HS-5 (cell line): ENCODE measurements at places on chromosomes 7 and 10.

- no peak for DNase-seq
Observed at GRCh38 chr10:12381536-12382156, 32.3 kb downstream of the CAMK1D start.

DNA sequence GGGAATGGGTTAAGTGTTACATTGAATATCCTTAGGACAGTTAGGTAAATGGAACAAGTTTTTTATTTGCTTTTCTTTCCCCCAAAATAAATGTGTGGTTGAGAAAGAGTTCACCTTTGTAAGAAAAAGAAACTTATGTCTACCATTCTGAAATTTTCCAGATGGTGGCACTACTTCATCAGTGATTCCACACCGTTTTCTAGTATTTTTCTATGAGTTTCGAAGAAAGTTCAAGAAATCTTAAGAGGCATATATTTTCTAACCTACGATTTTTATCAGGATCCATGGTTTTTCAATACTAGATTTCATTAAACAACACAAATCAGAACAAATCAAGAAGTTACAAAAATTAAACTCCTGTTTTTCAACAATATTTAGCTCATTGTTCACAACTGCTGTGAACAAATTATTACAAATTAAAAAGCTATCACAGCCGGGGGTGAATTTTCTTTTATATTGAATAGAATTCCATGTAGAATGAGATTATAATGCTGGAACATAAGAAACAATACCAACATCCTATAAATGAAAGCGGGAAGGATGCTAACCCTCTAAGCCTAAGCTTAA is 163.1 kb upstream of the NPVF start:
- DNase-seq: no peak

GRCh38 chr7:98206451-98207330 is 4.5 kb upstream of the BHLHA15 start:
- no peak for DNase-seq

DNA sequence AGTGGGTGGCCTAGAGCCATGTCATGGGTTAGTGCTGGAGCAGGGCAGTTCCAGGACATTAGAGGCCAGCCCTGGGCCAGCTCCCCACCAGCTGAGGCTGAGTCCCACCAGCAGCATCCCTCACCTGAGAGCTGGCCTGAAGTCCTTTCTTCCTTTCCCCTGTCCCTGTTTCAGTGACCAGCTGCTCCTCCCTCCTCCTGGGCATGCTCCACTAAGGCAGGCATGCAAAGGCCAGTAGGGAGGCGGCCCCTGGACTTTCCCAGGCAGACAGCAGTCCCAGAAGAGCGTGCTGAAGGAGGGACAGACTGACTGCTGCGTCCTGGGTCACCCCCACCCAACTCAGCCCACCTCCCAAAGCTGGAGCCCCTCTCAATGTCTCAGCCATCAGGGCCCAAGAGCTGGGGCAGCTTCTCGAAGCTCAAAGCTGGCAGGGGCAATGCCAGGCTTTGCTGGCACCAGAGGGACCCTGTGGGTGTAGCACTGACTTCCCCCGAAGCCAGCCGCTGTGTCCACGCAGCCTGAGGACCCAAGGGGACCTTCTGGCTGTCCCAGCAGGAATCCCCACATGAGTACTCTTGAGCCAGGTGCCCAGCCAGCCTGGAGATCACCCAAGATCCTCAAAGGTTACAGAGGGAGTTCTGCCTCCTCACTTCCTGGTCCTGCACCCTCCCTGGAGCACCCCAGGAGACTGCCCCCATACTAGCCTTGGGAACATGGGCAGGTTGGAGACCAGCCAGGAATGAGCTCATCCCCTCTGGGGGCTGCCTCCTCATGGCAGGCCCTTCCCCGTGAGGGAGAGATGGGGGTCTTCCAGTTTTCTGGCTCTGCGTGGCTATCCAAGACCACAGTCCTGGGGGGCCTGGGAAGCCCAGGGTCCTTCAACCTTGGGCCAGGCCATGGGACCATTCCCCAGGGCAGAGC is 35.2 kb upstream of the RET start:
- no peak for DNase-seq

GRCh38 chr7:45972629-45973312 is 51.7 kb upstream of the IGFBP3 start:
- DNase-seq: no peak

DNA sequence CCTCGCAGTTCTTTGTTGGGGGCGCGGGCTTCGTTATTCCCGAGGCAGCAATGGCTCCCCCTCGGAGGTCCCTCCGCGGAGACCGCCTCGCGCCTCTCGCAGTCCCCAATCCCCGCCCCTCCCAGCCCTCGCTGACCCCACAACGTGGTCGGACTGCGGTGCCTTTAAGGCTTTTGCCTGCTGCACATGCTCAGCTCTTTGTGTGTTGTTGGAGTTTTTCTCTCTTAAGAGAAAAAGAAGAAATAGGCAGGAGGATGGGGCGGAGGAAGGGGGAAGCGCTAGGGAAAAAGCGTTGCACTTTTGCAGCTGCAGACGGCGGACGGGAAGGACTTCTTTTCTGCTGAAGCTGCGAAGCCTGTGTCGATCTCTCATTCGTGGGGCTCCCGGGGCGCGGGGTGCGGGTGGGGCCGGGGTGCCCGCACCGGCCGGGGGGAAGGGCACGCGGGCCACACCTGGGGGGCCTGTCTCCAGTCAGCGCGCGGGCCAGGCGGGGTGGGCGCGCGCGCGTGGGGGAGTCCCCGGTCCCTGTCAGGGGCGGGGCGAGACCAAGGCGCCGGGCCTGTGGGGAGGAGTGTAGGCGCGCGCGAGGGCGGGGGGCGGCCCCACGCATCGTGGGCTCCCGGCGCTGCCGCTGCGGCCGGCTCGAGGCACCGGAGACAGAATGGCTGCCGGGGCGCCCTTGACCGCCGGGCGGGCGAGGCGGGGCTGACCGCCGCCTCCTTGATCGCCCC is 445 bp upstream of the ATRNL1 start:
- DNase-seq: no peak

GRCh38 chr10:91879515-91880170 is 29.6 kb downstream of the FGFBP3 start:
- no peak for DNase-seq

DNA sequence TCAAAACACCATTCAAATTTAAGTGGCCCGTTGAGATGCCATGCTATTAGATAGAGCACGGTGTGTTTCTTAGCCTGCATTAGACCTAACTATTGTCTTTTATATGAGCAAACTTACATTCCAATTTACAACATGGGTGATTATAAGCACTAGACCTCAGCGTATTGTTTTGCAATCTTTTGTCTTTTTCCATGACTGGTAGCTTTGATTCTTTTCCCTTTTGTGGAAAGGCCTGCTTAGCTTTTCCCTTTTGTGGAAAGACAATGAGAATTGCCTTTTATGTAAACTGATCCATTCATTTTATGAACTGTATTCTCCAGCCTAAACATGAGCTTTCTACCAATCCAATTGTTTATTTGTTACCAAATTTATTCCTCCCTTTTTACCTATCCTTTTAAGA is 823.1 kb downstream of the CCSER2 start:
- no peak for DNase-seq

DNA sequence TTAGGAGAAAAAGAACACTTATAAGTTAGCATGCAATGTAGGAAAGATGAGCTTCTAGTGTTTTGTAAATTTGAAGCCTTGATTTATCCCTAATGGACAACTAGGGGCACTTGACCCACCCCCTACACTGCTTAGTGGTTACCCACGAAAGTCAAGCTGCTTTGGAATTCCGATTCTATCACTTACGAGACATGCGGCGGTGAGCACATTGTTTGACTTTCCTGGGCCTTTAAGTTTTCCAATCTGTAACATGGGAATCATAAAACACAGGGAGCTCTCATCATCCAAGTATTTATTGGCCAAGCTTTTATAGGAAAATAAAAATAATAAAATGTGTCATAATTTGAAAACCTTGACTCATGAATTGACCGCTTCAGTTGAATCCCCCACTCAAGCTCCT is 78.7 kb upstream of the PDK4 start:
- DNase-seq: no peak

- DNase-seq: no peak
Observed at GRCh38 chr7:91168871-91169829, 95.1 kb upstream of the FZD1 start.

DNA sequence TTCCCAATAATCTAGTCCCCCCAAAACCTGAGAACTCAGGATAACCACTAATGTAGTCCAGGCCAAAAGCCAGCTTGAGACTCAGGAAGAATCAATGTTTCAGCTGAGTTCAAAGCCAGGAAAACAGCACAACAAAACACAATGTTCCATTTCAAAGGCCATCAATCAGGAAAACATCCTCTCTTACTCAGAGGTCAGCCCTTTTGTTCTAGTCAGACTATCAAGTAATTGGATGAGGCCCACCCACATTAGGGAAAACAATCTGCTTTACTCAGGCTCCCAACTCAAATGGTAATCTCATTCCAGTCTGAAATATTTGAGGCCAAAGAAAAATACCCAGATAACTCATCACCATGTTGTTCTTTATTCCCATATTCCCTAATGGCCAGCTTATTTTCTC is 152.2 kb downstream of the SDHAF3 start:
- no peak for DNase-seq

DNA sequence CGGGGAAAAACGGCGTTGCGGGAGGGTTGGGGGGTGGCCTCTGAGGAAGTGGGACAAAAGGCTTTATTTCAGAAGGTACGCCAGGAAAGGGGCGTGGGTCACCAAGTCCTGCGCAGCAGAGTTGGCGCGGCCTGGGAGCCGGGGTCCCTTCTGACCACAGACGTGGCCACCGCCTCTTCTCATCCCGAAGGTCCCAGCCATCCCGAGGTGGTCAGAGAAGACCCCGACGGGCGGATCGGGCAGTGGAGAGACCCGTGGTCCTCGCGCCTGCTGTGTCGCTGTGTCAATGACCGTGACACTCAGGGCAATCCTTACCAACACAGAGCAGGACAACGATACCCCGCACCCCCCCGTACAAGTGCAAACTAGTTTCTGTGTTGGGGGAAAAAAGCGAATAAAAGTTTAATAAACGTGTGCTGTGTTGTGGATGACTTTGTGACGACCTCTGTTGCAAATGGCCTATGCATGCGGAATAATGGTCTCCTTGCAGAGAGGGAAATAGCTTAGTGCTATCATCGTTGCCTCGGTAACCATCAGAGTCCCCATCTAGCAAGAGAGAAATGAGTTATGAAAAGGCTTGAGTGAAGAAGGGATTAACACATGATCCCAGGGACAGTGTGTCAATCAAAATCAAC is 19.4 kb upstream of the GATA3 start:
- DNase-seq: no peak
